ENCODE measurements at places on chromosomes 2 and 18.

- DNase-seq, result no peak
Measured at GRCh38 chr2:162315938-162316337, 2.5 kb downstream of the IFIH1 start.

DNA sequence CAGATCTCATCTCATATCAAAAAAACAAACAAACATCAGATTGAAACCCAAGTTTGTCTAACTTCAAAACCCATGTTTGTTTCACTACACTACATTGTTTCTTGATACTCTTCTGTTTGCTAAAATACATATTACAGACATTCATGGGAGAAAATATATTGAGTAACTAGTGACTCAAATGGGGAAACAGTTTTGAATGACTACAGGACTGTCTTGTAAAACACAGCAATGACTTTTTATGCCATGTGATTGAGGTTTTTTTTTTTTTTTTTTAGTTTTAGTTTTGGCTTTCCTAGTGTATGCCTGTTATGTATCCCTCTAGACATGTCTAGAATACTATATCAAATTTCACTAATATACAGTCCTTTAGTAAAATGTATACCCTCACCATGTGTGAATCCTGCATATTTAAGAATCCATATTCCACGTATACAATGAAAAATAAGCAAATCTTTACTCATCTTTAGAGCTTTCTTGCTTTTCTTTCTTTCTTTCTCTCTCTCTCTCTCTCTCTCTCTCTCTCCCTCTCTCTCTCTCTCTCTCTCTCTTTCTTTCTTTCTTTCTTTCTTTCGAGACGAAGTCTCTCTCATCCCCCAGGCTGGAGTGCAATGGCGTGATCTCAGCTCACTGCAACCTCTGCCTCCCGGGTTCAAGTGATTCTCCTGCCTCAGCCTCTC is 46.6 kb upstream of the SERTAD2 start:
- DNase-seq, result no peak

- no peak for DNase-seq
Measured at GRCh38 chr2:191878548-191879279, 31.8 kb upstream of the CAVIN2 start.

- DNase-seq, result no peak
Measured at GRCh38 chr2:190578158-190579057, 43.9 kb upstream of the NEMP2 start.

- no peak for DNase-seq
Measured at GRCh38 chr18:37564711-37565100, 892 bp downstream of the CELF4 start.

DNA sequence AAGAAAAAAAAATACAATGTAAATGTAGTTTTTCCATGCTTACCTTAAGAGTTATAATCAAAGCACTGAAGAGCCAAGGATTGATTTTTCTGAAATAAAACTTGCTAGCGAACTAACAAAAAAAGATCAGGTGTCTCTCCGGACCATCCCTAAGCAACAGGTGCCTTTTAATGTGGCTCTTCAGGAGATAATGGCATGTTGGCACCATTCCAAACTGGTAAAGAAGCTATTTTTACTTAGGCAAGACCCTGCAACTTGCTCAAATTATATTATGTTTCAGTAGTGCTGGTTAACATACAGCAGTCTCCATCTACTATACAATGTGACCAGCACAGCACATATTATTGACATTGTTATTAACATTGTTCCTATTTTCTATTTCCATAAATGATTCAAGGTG is 2.3 kb upstream of the GCC2 start:
- no peak for DNase-seq

- no peak for DNase-seq
Measured at GRCh38 chr18:48834413-48835031, 116.2 kb downstream of the SMAD7 start.

- no peak for DNase-seq
Measured at GRCh38 chr2:98896944-98897343, 39.1 kb downstream of the CRACDL start.

DNA sequence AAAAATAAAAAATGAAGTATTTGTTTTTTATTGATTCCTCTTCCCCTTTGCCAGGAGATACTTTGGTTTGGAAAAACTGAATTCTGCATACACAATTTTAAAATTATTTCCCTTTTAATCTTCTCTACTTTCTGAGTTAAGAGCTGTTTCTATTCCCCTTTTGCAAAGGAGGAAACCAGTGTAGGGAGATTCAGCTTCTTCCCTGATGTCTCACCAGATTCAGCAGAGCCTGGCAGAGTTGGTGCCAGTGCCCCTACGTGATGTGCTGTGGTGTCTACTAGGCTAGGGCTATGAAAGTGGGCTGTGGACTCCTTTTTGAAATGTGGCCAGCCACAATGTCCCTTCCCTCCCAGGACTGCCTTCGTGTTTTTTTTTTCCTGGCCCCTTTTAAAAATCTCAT is 2.4 kb downstream of the RPE start:
- DNase-seq, result no peak

- no peak for DNase-seq
Measured at GRCh38 chr2:17355608-17356329, 162.5 kb downstream of the RAD51AP2 start.

Measured in amygdala (tissue), 56 donors.